Smooth muscle cell of the pulmonary artery (primary cell): ENCODE measurements at places on chromosomes 4 and X. TPM values are rescaled to one million over a fixed set of nuclear protein-coding genes. Genes with fewer than 3 reads are reported as not detected.

Gene SSX2
- not detected in 2 replicates for total RNA-seq

Gene FDCSP
- not detected in 2 replicates for total RNA-seq

Gene MID1
- total RNA-seq: 15.8 and 23.0 TPM in 2 replicates

Gene AMELX
- not detected in 2 replicates for total RNA-seq

Gene GAGE2A
- not detected in 2 replicates for total RNA-seq

Gene CFAP47
- not detected in 2 replicates for total RNA-seq

Gene CLNK
- not detected in 2 replicates for total RNA-seq
